Upper lobe of right lung (tissue), 1 donor: ENCODE measurements at places on chromosomes 2 and 18.
A peak's percentile ranks its signal among the peaks of the same experiment; 100 is the strongest.

- no peak for DNase-seq
- H3K4me1 ChIP-seq = peaks cover 13% of the 10 kb centered on the region
- no peak overlapping the region for H3K4me3 ChIP-seq
- H3K27me3 ChIP-seq = no peaks in the 10 kb centered on the region
- H3K36me3 ChIP-seq = no peaks in the 10 kb centered on the region
Observed at GRCh38 chr2:236998236-236998635, 87.5 kb upstream of the COPS8 start.

DNA sequence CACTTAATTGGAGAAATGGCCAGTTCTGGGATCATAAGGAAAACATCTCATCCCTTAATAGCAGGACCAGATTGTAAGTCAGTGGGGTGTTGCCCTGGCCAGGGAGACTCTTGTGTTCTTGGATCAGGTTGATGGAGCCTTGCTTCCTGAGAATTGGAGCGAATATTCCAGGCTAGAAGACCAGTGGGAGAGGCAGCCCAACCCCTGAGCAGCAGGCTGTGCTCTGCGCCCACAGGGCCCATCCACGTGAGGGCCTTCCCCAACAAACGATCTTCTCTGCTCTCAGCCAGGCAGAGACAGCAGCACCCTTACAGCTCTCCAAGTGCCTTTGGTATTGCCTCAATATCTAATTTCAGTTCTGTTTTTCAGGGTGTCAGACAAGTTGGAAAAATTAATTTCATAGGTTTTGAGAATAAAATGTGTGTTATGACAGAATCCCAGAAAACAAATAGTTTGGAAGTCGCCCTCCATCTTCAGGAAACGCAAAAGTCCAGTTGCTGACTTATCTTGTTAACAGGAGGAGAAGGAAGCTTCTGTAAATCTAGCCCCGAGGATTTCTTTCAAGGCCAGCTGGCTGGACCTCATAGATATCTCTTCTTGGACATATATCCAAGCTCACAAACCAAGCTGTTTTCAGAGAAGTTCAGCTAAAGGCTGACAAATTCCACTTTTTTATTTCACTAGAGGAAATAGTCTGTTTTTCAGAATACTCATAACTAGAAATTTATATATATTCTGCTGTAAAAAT is 105.5 kb downstream of the COPS8 start:
- H3K4me3 ChIP-seq = no peak overlapping the region
- no peaks in the 10 kb centered on the region for H3K27me3 ChIP-seq
- H3K4me1 ChIP-seq = no peaks in the 10 kb centered on the region
- DNase-seq = no peak
- peak overlapping the region; percentile 42 for H3K27ac ChIP-seq

GRCh38 chr2:66846887-66847286 is 412.0 kb downstream of the MEIS1 start:
- peaks cover 4% of the 10 kb centered on the region for H3K4me1 ChIP-seq
- no peaks in the 10 kb centered on the region for H3K36me3 ChIP-seq
- DNase-seq = no peak
- no peak overlapping the region for H3K27ac ChIP-seq
- no peak overlapping the region for H3K4me3 ChIP-seq
- H3K27me3 ChIP-seq = no peaks in the 10 kb centered on the region

- H3K4me1 ChIP-seq = no peaks in the 10 kb centered on the region
- no peaks in the 10 kb centered on the region for H3K36me3 ChIP-seq
Observed at GRCh38 chr2:82879803-82880202, 1579.3 kb downstream of the SUCLG1 start.

- H3K4me3 ChIP-seq = no peak overlapping the region
- peaks cover 6% of the 10 kb centered on the region for H3K27me3 ChIP-seq
- no peak overlapping the region for H3K27ac ChIP-seq
- no peak for DNase-seq
Observed at GRCh38 chr2:237438080-237438940, 24.3 kb upstream of the COL6A3 start.

GRCh38 chr2:161384864-161385263 is 31.2 kb upstream of the TBR1 start:
- no peak for DNase-seq
- H3K4me1 ChIP-seq = no peaks in the 10 kb centered on the region
- H3K4me3 ChIP-seq = no peak overlapping the region
- no peaks in the 10 kb centered on the region for H3K27me3 ChIP-seq
- H3K36me3 ChIP-seq = peaks cover 9% of the 10 kb centered on the region
- H3K27ac ChIP-seq = no peak overlapping the region

- no peaks in the 10 kb centered on the region for H3K4me1 ChIP-seq
- DNase-seq = no peak
- no peaks in the 10 kb centered on the region for H3K27me3 ChIP-seq
- no peak overlapping the region for H3K4me3 ChIP-seq
Observed at GRCh38 chr2:149143734-149144133, 105.2 kb downstream of the LYPD6B start.

DNA sequence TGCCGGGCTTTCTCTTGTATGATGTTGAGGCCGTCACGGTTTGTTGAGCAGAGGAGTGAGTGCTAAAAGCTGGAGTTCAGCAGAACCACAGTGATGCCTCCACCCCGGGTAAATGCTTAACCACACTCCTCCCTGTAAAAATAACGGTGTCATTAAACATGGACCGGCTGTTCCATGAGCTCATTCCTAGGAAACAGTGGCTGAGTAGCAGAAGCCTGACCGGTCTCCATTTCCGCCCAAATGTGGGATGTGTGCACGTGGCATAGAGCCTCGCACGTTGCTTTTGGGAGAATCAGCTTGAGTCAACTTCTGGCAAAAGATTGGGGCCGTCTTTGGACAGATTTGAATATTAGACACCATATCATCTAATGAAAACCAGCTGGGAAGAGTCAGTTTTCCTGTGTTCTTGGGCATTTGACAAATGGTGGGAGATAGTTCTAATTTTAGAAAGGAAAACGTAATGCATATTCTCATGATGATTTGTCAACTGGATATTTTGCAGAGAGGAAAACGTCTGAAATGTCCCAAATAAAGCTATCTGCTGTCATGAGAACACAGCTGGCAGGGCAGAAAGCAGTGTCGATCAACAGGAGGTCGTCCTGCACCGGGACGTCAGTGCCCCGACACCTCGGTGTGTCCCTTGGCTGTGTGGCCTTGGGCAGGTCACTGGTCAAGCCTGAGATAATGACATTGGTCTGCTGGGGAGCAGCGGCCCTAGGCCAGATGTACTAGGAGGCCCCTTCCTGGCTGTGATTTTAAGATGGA is 42.4 kb downstream of the LRRFIP1 start:
- peak; percentile 64 for DNase-seq
- peaks cover 27% of the 10 kb centered on the region for H3K4me1 ChIP-seq
- H3K27ac ChIP-seq = no peak overlapping the region
- H3K36me3 ChIP-seq = no peaks in the 10 kb centered on the region

GRCh38 chr2:201642579-201643215 is 606 bp downstream of the TMEM237 start:
- H3K27me3 ChIP-seq = no peaks in the 10 kb centered on the region
- peak overlapping the region; percentile 89 for H3K4me3 ChIP-seq
- DNase-seq = peak; percentile 91

DNA sequence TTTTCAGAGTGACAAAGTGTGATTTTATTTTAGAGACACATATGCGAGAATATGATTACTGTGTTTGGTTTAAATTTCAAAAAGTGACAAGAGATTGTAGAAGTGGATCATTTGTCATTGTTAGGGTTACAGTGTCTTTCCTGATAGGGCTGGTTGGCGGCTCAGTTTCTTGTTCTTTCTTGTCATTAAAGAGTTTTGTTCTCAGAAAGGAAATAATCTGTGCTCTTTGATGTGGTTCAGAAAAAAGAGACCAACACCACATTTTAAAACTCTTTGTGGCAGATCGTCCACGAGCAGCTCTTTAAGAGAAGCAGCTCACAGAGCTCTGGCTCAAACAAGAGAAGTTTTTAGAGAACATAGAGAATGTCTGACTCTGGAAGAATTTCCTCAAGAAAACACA is 45.6 kb upstream of the ZNF532 start:
- no peak overlapping the region for H3K27ac ChIP-seq
- no peak overlapping the region for H3K4me3 ChIP-seq
- no peaks in the 10 kb centered on the region for H3K36me3 ChIP-seq

DNA sequence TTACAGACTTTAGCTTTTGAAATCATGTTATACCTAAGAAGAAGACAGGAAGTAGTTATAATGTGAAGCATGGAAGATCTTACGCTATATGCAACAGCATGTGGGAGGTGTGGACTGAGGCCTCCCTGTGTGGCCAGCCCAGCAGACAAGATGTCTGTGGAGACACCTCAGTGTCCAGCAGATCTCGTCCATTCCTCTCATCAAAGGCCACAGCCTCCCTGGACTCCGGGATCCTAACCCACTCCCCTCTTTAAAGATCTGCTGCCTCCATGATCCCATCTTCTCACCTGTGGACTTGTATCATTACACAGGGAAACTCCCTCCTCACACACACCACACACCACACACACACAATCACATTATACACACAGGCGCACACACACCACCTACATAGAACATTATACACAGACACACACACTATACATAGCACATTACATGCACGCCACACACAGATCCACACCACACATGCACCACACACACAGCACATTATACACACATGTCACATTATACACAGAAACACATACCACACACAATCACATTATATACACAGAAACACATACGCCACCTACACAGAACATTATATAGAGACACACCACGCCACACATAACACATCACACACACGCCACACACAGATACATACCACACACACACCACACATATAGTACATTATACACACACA is 89.5 kb downstream of the PXDN start:
- no peak overlapping the region for H3K4me3 ChIP-seq
- H3K4me1 ChIP-seq = peaks cover 31% of the 10 kb centered on the region
- DNase-seq = no peak

- H3K27me3 ChIP-seq = no peaks in the 10 kb centered on the region
- no peak overlapping the region for H3K27ac ChIP-seq
- no peaks in the 10 kb centered on the region for H3K36me3 ChIP-seq
- no peak for DNase-seq
- H3K4me3 ChIP-seq = no peak overlapping the region
Observed at GRCh38 chr2:171592036-171592555, 69.8 kb downstream of the CYBRD1 start.

DNA sequence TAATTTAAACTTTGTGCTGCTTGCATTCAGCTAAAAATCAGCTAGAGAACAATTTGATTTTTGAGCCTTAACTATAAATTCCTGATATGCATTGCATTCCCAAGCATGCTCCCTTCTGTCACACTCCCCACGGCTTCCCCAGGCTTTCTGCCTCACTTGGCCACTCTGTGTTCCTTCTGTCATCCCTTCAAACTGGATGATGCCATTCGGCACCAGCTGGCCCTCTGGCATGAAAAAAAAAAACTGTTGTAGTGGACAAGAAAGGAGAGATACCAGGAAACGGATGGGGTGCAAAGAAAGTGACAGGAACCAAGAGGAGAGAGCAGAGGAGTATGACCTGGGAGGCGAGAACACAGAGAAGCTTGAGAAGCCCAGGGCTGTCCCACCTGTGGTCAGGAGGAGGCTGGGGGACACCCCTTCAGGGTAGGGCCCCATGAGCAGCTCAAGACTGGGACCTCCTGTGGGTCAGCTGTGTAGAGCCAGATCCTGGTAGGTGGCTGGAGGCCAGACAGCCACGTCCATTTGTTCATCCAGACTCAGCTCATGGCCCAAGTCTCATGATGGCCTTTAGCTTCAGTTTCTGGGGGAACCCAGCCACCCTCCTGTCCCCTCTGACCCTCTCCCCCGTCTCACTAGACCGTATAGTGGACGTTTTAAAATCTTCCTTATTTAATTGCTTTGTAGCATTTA is 211.8 kb downstream of the GBX2 start:
- no peak overlapping the region for H3K4me3 ChIP-seq
- H3K36me3 ChIP-seq = no peaks in the 10 kb centered on the region
- no peaks in the 10 kb centered on the region for H3K27me3 ChIP-seq
- H3K27ac ChIP-seq = no peak overlapping the region

GRCh38 chr2:102367331-102367971 is 11.9 kb downstream of the IL18R1 start:
- no peaks in the 10 kb centered on the region for H3K27me3 ChIP-seq
- H3K36me3 ChIP-seq = peaks cover 8% of the 10 kb centered on the region
- H3K27ac ChIP-seq = no peak overlapping the region
- H3K4me1 ChIP-seq = no peaks in the 10 kb centered on the region
- DNase-seq = no peak

DNA sequence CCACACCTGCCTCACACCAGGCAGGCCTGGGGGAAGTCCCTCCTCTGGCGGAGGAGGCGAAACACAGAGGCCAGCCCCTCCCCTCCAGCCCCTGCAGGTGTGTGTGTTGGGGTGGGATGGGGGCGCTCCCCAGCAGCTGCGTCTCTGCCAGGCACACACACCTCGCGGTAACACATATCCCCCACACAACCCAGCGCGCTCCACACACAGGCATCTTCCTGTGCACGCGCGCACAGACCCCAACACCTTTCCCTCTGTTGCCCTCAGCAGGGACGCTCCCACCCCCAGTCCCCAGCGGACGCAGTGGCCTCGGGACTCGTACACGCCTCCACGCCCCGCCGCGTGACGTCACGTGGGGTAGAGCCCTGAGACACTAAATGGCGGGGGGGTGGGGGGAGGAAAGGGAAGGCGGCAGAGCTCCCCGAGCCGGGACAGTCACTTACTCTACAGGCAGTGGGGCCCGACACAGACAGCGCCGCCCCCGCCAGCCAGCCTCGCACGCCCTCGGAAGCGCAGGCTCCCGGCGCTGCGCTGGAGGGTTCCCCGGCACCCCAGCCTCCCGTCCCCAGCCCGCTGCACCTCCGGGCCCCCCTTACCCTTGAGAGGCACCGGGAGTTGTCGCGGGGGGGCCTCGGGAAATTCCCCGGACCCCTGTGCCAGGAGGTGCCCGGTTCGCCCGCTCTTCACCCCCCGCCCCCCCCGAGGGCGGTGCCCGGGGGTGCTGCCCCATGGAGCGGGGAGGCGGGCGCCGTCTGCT is at the start of gene WNT10A:
Gene WNT10A (plus strand): TSS at position 751 of the 757 bp plus-strand sequence. CDS start 144 bp downstream, outside the sequence.
- H3K27me3 ChIP-seq = peaks cover 74% of the 10 kb centered on the region
- peak; percentile 73 for DNase-seq
- peak within 1 kb of the TSS; percentile 30 for H3K4me3 ChIP-seq
- H3K4me1 ChIP-seq = peaks cover 12% of the 10 kb centered on the region

GRCh38 chr2:208627110-208627884 is 220.7 kb downstream of the PTH2R start:
- no peaks in the 10 kb centered on the region for H3K27me3 ChIP-seq
- H3K36me3 ChIP-seq = no peaks in the 10 kb centered on the region
- no peaks in the 10 kb centered on the region for H3K4me1 ChIP-seq
- H3K4me3 ChIP-seq = no peak overlapping the region

DNA sequence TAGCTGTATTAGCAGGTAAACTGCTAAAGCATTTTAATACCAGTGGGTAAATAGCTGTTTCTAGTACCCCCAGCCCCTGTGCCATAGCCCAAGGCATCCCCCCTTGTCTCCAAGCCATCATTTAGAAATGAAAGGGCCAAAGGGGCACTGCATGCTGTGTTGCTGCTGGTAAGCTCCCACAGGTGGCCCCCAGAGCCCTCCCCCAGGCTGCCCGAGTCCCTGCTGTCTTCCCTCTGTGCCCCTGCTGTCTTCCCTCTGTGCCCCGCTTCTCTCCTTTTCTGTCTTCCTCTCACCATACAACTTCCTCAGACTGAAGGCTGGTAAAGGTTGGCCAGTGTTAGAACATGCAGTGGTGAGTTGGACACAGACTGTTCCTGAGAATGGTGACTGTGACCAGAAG is 42.1 kb downstream of the ZAP70 start:
- H3K27me3 ChIP-seq = no peaks in the 10 kb centered on the region
- DNase-seq = no peak

- no peaks in the 10 kb centered on the region for H3K4me1 ChIP-seq
- H3K27me3 ChIP-seq = no peaks in the 10 kb centered on the region
- peak; percentile 60 for DNase-seq
- no peaks in the 10 kb centered on the region for H3K36me3 ChIP-seq
- no peak overlapping the region for H3K27ac ChIP-seq
Observed at GRCh38 chr2:241126201-241126611, 23.1 kb downstream of the PASK start.

- peak within 1 kb of the TSS; percentile 76 for H3K4me3 ChIP-seq
- no peaks in the 10 kb centered on the region for H3K36me3 ChIP-seq
- H3K27ac ChIP-seq = peak within 1 kb of the TSS; percentile 97
Observed at GRCh38 chr18:11981192-11981542, at the start of gene IMPA2. Gene IMPA2, plus strand, starts transcription at chr18:11981507. Its CDS starts 163 bp downstream, at chr18:11981670.
